Thoracic aorta (tissue), 2 donors: ENCODE measurements at places on chromosomes 1 and 21.
A peak's percentile ranks its signal among the peaks of the same experiment; 100 is the strongest.

- H3K27ac ChIP-seq, result no peak overlapping the region
- H3K4me3 ChIP-seq, result no peak overlapping the region
- no peaks in the 10 kb centered on the region for H3K27me3 ChIP-seq
- no peaks in the 10 kb centered on the region for H3K36me3 ChIP-seq
- no peak for DNase-seq
- H3K4me1 ChIP-seq, result no peaks in the 10 kb centered on the region
Observed at GRCh38 chr1:7485086-7485780, 285.9 kb upstream of the VAMP3 start.

- H3K4me3 ChIP-seq, result no peak overlapping the region
- no peaks in the 10 kb centered on the region for H3K27me3 ChIP-seq
- H3K27ac ChIP-seq, result no peak overlapping the region
- H3K36me3 ChIP-seq, result peaks cover 24% of the 10 kb centered on the region
Observed at GRCh38 chr1:10267319-10267718, 56.9 kb downstream of the KIF1B start.

GRCh38 chr1:188904201-188904600, 1573.5 kb downstream of the BRINP3 start:
- H3K36me3 ChIP-seq, result no peaks in the 10 kb centered on the region
- no peak overlapping the region for H3K4me3 ChIP-seq
- no peaks in the 10 kb centered on the region for H3K27me3 ChIP-seq
- no peak overlapping the region for H3K27ac ChIP-seq

- H3K4me3 ChIP-seq, result no peak overlapping the region
- DNase-seq, result no peak
- no peaks in the 10 kb centered on the region for H3K36me3 ChIP-seq
- no peaks in the 10 kb centered on the region for H3K4me1 ChIP-seq
- no peak overlapping the region for H3K27ac ChIP-seq
Observed at GRCh38 chr1:243596431-243597062, 253.5 kb downstream of the AKT3 start.

- H3K4me3 ChIP-seq, result no peak overlapping the region
- no peaks in the 10 kb centered on the region for H3K27me3 ChIP-seq
- DNase-seq, result no peak
- peaks cover 24% of the 10 kb centered on the region for H3K4me1 ChIP-seq
Observed at GRCh38 chr1:63642901-63643300, 49.7 kb downstream of the PGM1 start.

- no peak overlapping the region for H3K27ac ChIP-seq
- H3K36me3 ChIP-seq, result no peaks in the 10 kb centered on the region
- H3K4me1 ChIP-seq, result no peaks in the 10 kb centered on the region
- H3K4me3 ChIP-seq, result no peak overlapping the region
- H3K27me3 ChIP-seq, result no peaks in the 10 kb centered on the region
Observed at GRCh38 chr1:246068619-246069509, 438.2 kb downstream of the SMYD3 start.

- no peaks in the 10 kb centered on the region for H3K4me1 ChIP-seq
- H3K4me3 ChIP-seq, result no peak overlapping the region
- H3K36me3 ChIP-seq, result no peaks in the 10 kb centered on the region
- H3K27ac ChIP-seq, result no peak overlapping the region
- H3K27me3 ChIP-seq, result no peaks in the 10 kb centered on the region
Observed at GRCh38 chr1:53587252-53587988, 128.2 kb downstream of the DMRTB1 start.

GRCh38 chr1:83857103-83857502, 141.8 kb downstream of the TTLL7 start:
- H3K4me3 ChIP-seq, result no peak overlapping the region
- no peak overlapping the region for H3K27ac ChIP-seq
- no peaks in the 10 kb centered on the region for H3K27me3 ChIP-seq
- DNase-seq, result no peak

GRCh38 chr1:36182734-36183133, 26.8 kb downstream of the MAP7D1 start:
- H3K4me3 ChIP-seq, result no peak overlapping the region
- peak overlapping the region; percentile 74 for H3K27ac ChIP-seq
- H3K36me3 ChIP-seq, result peaks cover 38% of the 10 kb centered on the region
- no peaks in the 10 kb centered on the region for H3K27me3 ChIP-seq
- no peak for DNase-seq
- H3K4me1 ChIP-seq, result peaks cover 10% of the 10 kb centered on the region

- no peak for DNase-seq
- H3K27me3 ChIP-seq, result no peaks in the 10 kb centered on the region
- H3K4me1 ChIP-seq, result peaks cover 36% of the 10 kb centered on the region
- no peak overlapping the region for H3K27ac ChIP-seq
- H3K36me3 ChIP-seq, result no peaks in the 10 kb centered on the region
- H3K4me3 ChIP-seq, result no peak overlapping the region
Observed at GRCh38 chr21:26804895-26805609, 40.2 kb downstream of the ADAMTS1 start.

DNA sequence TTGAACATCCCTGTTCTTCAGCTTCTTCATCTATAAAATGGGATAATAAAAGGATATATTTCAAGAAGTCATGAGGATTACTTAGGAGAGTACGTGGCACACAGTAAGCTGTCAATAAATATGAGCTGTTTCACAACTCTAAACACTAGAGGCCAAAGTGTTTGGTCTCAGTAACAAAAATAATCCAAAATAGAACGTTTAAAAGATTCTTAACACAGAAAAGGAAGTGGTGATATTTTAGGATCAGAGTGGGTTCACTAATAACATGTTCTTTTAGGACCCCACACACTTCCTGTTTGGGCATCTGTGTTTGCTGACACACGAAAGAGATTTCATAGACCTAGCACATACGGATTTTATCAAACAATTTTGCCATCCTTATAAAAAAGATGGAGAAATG, 32.9 kb downstream of the TNFSF18 start:
- H3K27ac ChIP-seq, result no peak overlapping the region
- H3K4me1 ChIP-seq, result no peaks in the 10 kb centered on the region
- H3K4me3 ChIP-seq, result no peak overlapping the region
- H3K36me3 ChIP-seq, result no peaks in the 10 kb centered on the region

DNA sequence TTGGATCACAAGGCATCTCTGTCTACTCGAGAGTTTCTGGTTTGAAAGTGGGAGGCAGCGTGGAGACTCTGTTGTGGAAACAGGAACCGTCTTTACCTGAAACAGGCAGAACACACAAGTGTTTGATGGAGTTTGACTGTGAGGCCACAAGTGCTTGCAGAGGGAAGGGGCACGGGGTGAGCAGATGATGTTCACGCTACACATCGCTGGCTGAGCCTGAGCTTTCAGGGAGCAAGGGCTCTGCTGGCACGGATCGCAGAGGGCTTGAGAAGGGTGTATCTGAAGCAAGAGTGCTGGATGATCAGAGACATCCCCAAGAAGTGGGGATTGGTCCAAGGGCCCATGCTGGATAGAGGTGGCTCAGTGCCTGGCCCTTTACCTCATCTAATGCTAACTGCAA, 59.3 kb downstream of the IGSF21 start:
- H3K4me3 ChIP-seq, result no peak overlapping the region
- no peaks in the 10 kb centered on the region for H3K27me3 ChIP-seq

DNA sequence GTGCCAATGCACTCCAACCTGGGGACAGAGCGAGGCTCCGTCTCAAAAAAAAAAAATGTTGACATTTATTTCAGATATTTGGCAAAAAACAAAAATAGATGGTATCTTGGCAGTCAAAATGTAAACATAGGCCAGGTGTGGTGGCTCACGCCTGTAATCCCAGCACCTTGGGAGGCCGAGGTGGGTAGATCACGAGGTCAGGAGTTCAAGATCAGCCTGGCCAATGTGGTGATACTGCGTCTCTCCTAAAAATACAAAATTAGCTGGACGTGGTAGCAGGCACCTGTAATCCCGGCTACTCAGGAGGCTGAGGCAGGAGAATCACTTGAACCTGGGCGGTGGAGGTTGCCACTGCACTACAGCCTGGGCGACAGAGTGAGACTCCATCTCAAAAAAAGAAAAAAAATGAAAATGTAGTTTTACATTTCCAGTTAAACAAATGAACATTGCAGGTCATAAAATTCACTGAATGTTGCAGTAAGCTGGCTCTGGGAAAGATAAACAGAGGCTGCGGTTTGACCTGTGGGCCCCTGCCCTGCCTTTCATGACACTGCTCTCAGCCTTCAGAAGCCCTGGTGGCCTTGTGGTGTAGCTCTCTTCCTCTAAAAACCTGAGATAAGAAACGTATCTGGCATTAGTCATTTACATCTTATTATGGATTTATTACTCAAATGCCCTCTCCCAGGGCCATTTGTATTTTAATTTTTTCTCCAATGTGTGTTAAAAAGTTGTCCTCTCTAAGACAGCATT, 12.2 kb upstream of the SLC44A3 start:
- H3K27ac ChIP-seq, result no peak overlapping the region
- no peaks in the 10 kb centered on the region for H3K27me3 ChIP-seq
- no peak for DNase-seq
- no peaks in the 10 kb centered on the region for H3K36me3 ChIP-seq

DNA sequence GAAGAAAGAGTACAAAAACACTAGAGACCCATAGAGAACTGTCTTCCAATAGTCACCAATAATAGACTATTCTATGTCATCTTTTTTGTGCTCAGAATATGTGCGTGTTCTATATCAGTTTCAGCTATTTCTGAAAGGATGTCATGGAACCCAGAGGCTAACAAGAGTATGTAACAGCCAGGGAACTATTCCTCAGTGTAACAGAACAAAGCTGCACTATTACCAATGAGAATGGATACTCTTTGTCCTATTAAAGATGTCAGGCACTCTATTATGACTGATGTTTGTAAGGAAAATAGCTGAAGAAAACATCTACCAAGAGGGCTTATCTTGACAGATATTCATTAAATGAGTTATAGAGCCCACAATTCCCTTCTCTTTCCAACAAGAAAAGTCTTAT, 8.6 kb upstream of the LRRC8C start:
- no peaks in the 10 kb centered on the region for H3K27me3 ChIP-seq
- no peak overlapping the region for H3K4me3 ChIP-seq
- no peak for DNase-seq
- no peaks in the 10 kb centered on the region for H3K36me3 ChIP-seq

GRCh38 chr1:38044221-38045215, 2.1 kb downstream of the POU3F1 start:
- H3K36me3 ChIP-seq, result no peaks in the 10 kb centered on the region
- peaks cover 33% of the 10 kb centered on the region for H3K27me3 ChIP-seq
- DNase-seq, result no peak
- H3K4me3 ChIP-seq, result peak overlapping the region; percentile 43

DNA sequence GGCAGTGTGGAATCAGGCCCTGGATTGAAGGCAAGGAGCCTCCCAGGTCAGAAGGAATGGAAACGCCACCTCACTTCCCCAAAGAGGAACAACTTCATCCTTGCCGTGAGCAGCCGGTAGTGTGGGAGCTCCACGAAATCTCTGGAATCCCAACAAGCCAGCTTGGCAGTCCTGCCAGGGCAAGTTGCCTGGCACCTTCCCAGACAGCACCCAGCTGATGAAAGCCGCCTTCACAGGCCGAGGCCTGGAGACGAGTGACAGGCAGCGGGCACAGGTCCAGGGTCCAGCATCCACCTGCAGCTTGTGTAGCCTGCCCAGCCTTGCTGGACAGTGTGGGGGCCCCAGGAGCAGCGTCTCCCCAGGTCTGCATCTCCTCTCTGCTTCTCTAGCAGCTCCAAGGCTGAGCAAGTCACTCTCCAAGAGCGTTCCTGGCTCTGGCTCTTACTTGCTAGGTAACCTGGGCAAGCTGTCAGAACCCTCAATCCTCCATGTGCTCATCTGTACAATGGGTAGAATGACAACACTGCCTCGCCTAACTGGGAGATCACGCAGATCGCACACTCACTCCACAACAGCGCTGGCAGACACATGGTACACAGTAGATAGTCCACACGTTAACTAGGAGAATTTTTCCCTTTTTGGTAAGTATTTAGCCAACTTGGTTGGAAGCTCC, 43.0 kb downstream of the ACOT7 start:
- no peak overlapping the region for H3K4me3 ChIP-seq
- H3K36me3 ChIP-seq, result no peaks in the 10 kb centered on the region
- no peaks in the 10 kb centered on the region for H3K27me3 ChIP-seq
- peaks cover 45% of the 10 kb centered on the region for H3K4me1 ChIP-seq
- DNase-seq, result no peak
- H3K27ac ChIP-seq, result no peak overlapping the region

DNA sequence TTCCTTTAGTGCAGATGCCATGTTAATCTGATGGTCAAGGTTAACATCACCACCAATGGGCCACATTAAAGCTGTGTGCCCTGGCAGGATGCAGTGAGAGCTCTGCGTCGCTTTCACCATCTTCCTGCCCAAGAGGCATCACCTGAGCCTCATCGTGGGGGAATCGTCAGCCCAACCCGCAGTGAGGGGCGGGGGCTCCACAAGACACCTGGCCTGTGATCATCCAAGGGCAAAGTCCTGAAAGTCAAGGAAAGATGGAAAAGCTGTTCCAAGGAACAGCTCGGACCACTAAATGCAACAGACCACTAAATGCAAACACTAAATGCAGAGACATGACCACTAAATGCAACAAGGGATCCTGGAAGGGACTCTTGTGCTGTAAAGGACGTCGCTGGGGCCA, 49.9 kb downstream of the WDR4 start:
- no peaks in the 10 kb centered on the region for H3K4me1 ChIP-seq
- DNase-seq, result no peak
- no peaks in the 10 kb centered on the region for H3K36me3 ChIP-seq
- H3K4me3 ChIP-seq, result no peak overlapping the region
- H3K27me3 ChIP-seq, result peaks cover 3% of the 10 kb centered on the region
- no peak overlapping the region for H3K27ac ChIP-seq

DNA sequence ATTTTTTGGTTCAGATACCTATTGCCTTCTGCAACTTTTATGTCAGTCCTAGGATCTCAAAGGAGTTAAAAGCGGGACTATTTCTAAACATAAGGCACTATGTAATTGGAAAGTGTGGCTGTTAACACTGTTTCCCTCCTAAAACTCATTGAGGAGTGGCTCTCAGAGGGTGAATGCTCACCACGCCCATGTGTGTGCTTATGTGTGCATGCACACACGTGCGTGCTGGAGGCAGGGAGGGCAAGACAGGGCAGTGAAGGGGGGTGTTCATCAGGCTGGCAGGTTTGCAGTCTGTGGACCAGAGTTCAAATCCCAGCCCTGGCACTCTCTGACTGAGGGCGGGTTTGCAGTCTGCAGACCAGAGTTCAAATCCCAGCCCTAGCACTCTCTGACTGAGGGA, 22.4 kb downstream of the KCNAB2 start:
- no peaks in the 10 kb centered on the region for H3K4me1 ChIP-seq
- H3K4me3 ChIP-seq, result no peak overlapping the region
- no peaks in the 10 kb centered on the region for H3K27me3 ChIP-seq
- no peak overlapping the region for H3K27ac ChIP-seq
- H3K36me3 ChIP-seq, result no peaks in the 10 kb centered on the region
- no peak for DNase-seq

DNA sequence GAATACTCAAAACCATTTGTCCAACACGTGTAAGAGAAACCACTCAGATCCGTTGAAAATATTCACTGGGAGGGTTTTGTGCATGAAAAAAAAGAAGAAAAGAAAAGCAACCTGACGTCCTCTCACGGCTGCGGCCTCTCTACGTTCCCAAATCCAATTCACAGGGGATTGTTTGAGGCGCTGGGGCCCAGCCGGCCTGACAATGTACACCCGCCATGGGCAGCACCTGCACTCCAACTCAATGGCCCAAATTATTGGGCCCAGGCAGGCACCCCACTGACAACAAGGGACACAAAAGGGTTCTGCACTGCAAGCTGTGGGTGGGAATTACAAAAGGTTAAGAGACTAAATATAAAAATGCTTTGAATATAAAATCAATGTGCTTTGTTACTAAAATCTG, 41.5 kb downstream of the MORN1 start:
- H3K36me3 ChIP-seq, result no peaks in the 10 kb centered on the region
- H3K27ac ChIP-seq, result no peak overlapping the region
- no peak overlapping the region for H3K4me3 ChIP-seq
- DNase-seq, result no peak
- H3K4me1 ChIP-seq, result peaks cover 20% of the 10 kb centered on the region
